ENCODE measurements at places on chromosomes 11 and 22.

DNA sequence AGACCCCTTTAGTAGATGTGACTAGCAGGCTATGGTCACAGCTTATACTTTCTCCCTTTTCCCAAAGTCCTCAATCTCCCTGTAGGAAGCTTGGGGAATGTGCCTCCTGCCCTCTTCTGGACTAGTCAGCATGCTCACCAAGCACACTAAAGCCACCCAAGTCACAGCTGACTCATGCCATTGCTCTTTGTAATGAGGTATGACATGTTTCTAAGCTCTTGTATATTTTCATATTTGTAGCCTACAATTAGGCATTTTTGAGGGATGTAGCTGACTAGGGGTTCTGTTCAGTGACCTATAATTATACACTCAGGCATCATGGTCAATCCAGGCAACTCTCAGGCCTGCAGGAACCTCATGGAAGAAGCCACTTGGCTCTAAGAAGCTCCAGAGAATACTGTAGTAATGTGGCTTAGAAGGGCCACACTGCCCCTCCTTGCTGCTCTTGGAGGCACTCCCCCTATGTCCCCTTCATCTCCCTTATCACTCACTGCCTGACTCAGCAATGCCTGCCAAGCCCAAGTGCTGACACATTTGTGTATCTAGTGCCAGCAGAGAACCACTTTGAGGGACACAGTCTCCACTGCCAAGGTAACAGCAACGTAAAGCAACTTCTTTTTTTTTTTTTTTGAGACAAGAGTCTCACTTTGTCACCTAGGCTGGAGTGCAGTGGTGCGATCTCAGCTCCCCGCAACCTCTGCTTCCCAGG is 86.2 kb downstream of the RPL27A start:
- no peak for DNase-seq

DNA sequence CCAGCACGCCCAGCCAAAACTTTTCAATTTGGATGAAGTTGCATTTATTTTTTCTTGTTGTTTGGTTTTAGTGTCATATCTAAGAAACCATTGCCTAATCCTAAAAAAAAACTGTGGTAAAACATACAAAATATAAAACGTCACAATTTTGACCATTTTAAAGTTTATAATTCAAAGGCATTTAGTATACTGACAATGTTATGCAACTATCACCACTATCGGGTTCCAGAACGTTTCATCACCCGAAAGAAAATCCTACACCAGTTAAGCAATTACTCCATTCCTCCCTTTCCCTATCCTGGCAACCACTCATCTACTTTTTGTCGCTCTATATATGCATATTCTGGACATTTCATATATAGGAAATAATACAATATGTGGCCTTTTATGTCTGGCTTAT is 30.5 kb upstream of the PHOX2A start:
- DNase-seq, result no peak

DNA sequence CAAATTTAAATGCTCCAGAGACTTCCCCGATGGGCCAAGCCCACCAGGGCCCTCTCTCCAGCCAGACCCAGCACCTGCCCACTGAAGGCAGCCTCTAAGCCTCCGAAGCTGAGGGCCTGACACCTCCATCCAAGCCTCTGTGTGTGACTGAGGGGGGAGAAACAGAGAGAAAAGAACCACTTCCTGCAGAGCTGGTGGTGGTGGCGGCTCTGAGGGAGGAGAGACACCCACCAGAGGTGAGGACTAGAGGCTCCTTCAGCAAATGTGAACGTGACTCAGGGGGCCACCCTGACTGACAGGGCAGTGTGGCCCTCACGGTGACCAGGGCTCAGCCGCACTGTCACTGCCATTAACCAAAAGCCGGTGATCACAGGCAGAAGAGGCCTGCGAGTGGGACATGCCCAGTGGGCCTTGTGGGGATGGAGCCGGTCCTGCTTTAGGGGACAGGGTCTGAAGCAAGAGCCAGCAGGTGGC is 31.0 kb upstream of the CD5 start:
- no peak for DNase-seq

- DNase-seq, result no peak
Observed at GRCh38 chr11:128620309-128621100, 33.1 kb upstream of the ETS1 start.

DNA sequence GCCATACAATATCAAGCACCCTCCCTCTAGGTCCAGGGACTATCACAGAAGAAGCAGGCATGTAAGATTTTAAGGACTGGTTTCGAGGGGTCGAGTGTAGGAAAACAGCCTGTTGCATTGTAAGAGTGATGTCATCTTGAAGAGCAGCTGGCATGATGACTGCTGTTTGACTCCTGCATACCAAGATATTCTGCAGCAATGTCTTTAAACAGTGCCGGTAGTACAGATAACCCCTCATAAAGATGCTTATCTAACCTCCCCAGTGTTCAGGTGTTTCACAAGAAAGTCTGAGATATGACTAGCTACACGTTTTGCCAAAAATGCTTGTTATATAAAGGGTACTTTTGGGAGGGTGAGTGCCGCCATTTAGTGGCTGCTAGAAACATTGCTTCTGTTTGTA is 12.0 kb downstream of the FAM111A start:
- no peak for DNase-seq

DNA sequence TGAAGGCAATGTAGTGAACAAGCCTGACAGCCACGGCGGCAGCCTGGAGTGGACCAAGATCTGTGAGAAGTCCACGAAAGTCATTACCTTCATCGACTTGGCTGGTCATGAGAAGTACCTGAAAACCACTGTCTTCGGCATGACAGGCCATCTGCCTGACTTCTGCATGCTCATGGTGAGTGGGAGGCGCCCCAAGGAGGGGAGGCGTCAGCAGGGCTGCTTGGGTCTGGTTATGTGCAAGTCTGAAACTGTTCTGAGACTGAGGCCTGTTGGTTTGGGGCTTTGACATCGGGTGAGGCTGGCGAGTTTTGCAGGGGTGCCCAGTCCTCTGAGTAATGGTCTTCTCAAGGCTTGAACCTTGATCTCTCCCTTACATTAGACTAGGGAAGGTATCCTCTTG is 11.1 kb downstream of the GTPBP1 start:
- no peak for DNase-seq

- DNase-seq, result no peak
Observed at GRCh38 chr11:17014321-17014832, at the start of gene PLEKHA7. Gene PLEKHA7, minus strand, starts transcription at chr11:17014414. Its CDS starts 13 bp downstream, at chr11:17014401.
